ENCODE measurements at places on chromosomes 12 and 14.

DNA sequence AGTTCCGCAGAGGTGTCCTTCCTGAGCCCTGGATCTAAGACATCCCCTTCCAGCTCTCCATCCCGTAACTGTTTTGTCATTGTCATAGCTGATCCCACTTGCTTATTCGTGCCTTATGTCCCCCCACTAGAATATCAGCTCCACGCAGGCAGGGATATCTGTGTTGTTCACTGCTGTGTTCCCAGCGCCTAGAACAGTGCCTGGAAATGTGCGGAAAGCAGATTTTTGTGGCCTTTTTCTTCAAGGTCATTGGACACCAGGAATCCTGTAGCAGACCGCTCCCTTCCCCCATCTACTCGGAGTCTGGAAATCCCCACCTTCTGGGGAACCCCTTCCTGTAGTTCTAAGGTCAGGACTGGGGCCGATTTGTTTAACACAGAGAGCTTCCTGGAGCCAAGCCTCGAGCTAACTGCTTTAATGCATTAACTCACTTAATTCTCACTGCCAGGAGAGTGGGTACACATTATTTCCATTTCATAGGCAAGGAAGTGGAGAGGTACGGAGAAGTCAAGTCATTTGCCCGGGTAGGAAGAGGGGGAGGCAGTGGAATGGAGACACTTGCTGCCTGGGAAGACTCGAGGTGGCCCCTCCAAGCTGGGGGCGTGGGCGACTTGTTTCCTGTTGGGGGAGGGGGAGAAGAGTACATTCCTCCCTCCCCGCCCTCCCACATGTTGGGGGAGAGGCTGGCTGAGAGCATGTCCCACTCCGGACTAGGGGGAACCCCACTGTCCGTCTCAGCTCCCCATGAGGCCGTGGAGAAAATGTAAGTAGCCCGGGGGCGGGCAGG, 1.2 kb upstream of the SH2B3 start:
- peak; percentile 77 for DNase-seq

DNA sequence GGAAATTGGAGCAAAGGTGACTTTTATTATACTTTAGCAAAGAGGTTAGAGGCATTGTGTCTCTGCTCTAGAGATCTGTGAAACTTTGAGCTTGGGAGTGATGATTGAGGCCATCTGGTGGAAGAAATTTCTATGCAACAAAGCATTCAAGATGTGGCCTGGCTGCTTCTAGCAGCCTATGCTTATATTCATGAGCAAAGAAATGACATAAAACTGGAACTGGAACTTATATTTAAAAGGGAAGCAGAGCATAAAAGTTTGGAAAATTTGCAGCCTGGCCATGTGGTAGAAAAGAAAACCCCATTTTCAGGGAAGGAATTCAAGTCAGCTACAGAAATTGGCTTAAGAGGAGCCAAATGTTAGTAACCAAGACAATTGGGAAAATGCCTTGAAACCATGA, 70.4 kb downstream of the SDR9C7 start:
- no peak for DNase-seq

DNA sequence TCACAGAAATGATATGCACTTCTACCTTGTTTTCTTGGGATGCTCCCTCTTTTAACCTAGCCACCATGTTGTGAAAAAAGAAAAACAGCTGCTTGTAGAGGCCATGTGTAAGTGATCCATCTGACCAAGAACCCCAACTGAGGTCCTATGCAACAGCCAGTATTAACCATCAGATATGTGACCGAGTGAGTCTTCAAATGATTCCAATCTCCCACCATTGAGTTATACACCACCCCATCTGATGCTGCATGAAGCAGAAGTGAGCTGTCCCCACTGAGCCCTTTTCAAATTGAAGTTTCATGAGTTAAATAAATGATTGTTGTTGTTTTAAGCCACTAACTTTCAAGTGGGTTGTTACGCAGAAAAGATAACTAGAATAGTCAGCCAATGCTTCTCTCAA, 20.6 kb upstream of the USP15 start:
- DNase-seq: no peak

GRCh38 chr12:29223956-29224543, 75.0 kb downstream of the FAR2 start:
- DNase-seq: no peak

- no peak for DNase-seq
Observed at GRCh38 chr14:92646952-92647796, 101.3 kb downstream of the LGMN start.

- DNase-seq: no peak
Observed at GRCh38 chr12:100646896-100647295, 73.4 kb downstream of the GAS2L3 start.

- no peak for DNase-seq
Observed at GRCh38 chr14:69043596-69044260, 64.6 kb upstream of the ACTN1 start.

Data from Karpas-422 (cell line).